ENCODE measurements at places on chromosomes 6 and 20. TPM values are rescaled to one million over a fixed set of nuclear protein-coding genes. Genes with fewer than 3 reads are reported as not detected.

- no peak for DNase-seq
Measured at GRCh38 chr20:50354721-50355589, 155.2 kb upstream of the PTPN1 start.

Gene VSTM2L
- total RNA-seq, result not detected

- no peak for DNase-seq
Measured at GRCh38 chr6:62217866-62218265, 68.2 kb downstream of the KHDRBS2 start.

Gene SMOC2
- total RNA-seq, result not detected

Gene GCNT2
- total RNA-seq, result 6.9 TPM

Gene AGPAT4
- 14.6 TPM for total RNA-seq

Gene BEND6
- total RNA-seq, result not detected

DNA sequence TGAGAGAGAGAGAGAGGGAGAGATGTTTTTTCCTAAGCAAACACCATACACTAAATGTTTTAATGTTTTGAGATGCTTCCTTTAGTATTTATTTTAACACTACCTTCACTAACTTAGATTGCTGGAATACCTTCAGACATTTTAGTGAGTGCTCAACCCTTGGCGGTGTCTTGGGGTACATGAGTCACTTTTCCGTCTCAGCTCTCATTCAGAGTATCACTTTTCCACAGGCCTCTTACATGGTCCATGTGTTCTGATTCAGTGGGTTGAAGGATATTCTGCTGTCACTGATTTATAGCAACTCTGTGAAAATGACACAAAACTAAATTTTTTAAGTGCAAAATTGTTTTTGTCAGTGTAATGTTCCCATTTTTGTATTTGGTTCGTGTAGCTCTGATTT lies 217.9 kb downstream of the CLVS2 start:
- no peak for DNase-seq

Gene SLC22A16
- 0.54 TPM for total RNA-seq

GRCh38 chr6:161498359-161498758 lies 224.5 kb upstream of the AGPAT4 start:
- no peak for DNase-seq

DNA sequence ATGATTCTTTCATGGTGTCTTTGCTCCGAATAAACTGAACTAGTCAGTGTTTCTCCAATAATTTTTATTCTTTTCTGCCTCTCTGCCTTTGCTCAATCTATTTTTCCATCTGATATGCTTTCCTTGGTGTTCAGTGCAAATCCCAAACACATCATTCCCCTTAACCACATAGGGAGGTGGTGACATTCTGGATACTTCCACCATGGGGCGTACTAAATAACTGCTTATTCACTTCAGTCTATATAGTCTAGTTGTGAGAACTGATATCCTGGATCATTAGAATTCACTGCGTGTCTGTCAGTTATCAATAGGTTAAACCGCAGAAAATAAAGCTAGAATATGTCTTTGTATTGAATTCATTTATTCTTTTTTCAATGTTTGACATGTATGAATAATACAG lies 83.1 kb downstream of the KCNQ5 start:
- no peak for DNase-seq

- no peak for DNase-seq
Measured at GRCh38 chr6:130617658-130618057, 209.5 kb upstream of the SMLR1 start.

GRCh38 chr6:30750379-30750668 lies 6.0 kb upstream of the IER3 start:
- DNase-seq, result no peak

- DNase-seq, result no peak
Measured at GRCh38 chr20:17281478-17281877, 54.6 kb downstream of the PCSK2 start.

DNA sequence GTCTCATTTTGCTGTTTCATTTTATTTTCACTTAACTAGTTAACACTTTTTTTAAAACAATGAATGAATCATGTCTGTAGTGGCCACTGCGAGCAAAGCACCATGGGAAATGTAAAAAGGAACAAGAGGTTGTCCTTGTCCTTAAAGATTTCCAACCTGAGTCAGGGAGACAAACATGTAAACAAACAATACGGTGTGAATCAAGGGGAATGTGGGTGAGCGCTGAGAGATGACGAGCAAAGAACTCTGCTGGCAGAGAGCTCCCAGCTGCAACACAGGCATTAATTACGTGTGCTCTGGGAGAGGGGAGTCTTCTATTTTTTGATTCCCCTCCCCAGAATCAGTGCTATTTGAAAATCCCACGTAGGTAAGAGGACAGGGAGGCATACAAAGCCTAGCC lies 84.3 kb downstream of the ATXN1 start:
- no peak for DNase-seq

DNA sequence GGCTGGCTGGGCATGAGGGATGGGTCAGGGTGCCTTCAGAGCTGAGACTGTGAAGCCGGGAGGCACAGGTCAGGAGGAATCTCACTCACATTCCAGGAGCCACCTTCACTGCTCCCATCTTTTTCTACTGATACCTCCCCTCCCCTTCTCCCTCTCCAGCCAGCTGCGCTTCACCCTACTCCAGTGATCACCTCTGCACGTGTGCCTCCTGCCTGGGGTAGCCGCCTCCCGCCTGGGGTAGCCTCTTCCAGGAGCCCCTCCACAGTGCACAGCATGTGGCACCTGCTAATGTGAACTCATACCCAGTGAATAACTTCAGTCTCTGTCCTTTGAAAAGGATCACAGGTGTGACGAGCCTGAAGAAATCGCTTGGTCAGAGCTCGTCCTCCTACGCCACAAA lies 232.6 kb downstream of the TMEM242 start:
- no peak for DNase-seq

Gene SCUBE3
- total RNA-seq, result not detected

- no peak for DNase-seq
Measured at GRCh38 chr20:6209093-6209492, 86.3 kb upstream of the FERMT1 start.

DNA sequence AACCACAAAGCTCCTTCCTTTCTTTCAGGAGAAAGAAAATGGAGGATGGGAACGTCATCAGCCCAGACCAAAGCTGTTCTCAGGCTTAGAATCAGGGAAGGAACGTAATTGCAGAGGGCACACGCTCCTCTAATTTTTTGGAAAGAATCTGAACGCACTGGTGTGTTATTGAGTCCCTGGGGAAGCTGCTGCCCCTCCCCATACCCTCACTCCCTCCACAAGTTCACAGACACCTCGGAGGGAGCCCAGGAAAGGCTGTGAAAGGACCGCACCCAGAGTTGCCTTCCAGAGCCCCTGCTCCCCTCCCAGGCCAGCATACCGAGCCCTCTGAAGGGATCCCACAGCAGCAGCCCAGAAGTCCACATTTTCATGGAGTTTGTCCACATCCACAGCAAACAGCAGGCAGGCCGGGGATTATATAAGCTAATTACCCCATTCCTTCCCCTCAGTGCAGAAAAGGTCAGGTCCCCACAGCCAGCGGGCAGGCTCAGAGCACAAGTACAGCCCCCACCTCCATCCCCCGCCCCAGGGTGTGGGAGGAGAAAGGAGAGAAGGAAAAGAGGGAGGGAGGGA lies 53.7 kb downstream of the ANKRD60 start:
- no peak for DNase-seq

Gene CRIP3
- total RNA-seq, result 3.8 TPM

- DNase-seq, result no peak
Measured at GRCh38 chr6:3516092-3516491, 59.2 kb upstream of the SLC22A23 start.

Gene COL20A1
- total RNA-seq, result 0.20 TPM

Gene ULBP2
- total RNA-seq, result 9.7 TPM

Gene MATN4
- total RNA-seq, result not detected

DNA sequence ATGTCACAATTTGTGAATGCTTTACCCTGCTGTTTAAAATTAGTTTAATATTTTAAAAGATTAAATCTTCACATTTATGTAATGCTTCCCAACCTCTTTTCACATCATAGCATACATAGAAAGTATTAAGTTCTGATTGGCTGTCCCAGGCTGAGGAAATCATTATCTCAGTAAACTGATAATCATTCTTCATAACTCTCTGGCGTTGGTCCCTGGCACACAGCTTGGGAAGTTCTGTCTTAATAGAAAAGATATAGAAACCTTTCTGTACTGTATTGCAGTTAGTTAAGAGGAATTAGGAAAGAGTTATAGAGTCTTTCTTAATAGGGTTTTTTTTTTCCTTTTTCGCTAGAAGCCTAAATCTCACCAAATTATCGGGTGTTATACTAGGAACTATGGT lies 85.4 kb downstream of the CBFA2T2 start:
- DNase-seq, result no peak
